ENCODE measurements at places on chromosomes 3 and 15. TPM values are rescaled to one million over a fixed set of nuclear protein-coding genes. Genes with fewer than 3 reads are reported as not detected.

CCDC32 gene
- total RNA-seq, result 18.6 TPM

DNAH12 gene
- under 0.01 TPM for total RNA-seq

GRK7 gene
- not detected for total RNA-seq

RBM15B gene
- 42.4 TPM for total RNA-seq

HMCES gene
- 10.5 TPM for total RNA-seq

Data from osteoblast (primary cell).